Stimulated activated CD4-positive, alpha-beta T cell treated with anti-CD3 and anti-CD28 coated beads, Interleukin-1b, Interleukin-23, amount 100 ng/mL, for 4 hours (primary cell): ENCODE measurements at places on chromosomes 4 and X.

DNA sequence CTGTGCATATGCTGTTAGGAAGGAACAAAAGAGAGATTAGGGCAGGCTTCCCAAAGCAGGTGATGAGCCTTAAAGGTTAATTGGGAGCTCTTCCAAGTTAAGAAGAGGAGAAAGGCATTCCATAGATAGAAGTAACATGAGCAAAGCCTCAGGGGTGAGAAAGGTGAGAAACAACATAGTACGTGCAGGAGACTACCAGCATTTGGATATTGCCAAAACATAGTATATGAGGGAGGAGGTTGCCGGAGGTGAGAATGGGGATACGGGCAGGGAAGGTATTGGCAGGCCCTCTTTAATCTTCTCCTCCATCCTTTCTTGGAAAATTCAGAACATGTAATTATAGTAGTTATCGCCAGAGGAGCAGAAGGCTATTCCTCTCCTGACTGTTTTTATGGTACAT, 96.1 kb upstream of the MBNL3 start:
- no peak for DNase-seq

DNA sequence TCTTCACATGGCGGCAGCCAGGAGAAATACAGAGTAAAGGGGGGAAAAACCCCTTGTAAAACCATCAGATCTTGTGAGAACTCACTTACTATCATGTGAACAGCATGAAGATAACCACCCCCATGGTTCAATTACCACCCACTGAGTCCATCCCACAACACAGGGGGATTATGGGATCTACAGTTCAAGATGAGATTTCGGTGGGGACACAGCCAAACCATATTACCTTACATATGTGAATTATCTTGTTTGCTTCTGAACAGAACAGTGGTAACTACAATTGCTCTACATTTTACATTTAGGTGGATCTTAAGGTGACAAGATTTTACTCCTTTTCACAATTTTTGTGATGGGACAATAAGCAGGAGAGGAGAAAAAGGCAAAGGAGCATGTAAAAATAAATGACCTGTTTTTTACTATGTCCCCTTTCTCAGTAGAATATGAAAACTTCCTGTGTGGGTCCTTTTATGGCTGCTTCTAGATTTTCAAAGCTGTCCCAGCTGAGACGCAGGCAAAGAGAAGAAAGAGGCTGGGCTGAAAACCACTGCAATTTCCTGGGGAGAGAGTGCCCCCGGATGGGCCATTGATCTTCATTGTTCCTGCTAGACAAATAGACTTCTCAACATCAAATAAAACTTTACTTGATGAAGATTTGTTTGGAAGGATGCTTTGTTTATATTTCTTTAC, 45.9 kb upstream of the PGM2 start:
- DNase-seq, result no peak

DNA sequence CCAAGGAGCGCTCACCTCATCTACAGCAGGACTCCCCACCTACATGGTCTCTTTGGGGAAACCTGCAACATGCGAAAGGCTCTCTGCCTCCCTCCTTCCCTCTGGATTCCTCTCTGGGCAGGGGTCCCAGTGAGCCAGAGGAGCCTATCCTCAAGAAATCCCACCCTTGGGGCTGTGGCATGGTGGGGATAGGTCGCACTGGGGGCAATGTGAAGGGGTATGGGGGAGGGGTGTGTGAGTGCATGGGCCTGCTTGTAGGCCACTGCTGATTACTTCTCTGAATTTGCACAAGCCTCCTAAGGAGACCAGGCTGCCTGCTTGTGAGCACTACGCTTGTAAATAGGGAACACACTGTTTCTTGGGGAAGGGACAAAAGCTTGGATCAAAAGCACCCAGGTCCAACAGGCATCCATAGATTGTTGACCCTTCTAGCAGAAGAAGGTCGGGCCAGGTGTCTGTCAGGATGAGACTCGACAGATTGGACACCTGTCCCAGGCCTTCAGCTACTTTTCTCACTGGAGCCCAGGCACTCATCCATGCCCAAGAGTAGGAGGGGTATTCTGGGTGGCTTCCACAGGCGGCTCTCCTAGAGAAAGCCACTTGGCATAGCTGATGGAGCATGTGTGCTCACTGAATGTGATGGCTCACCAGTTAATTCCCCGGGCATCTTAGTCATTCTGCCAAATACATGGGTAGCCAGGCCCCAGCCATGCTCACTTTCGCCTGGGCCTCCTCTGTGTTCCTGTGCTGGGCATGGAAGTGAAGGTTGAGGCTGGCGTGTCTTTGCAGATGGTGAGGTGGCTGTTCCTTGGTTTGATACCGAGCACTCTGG, 75.0 kb downstream of the NBDY start:
- DNase-seq, result no peak

DNA sequence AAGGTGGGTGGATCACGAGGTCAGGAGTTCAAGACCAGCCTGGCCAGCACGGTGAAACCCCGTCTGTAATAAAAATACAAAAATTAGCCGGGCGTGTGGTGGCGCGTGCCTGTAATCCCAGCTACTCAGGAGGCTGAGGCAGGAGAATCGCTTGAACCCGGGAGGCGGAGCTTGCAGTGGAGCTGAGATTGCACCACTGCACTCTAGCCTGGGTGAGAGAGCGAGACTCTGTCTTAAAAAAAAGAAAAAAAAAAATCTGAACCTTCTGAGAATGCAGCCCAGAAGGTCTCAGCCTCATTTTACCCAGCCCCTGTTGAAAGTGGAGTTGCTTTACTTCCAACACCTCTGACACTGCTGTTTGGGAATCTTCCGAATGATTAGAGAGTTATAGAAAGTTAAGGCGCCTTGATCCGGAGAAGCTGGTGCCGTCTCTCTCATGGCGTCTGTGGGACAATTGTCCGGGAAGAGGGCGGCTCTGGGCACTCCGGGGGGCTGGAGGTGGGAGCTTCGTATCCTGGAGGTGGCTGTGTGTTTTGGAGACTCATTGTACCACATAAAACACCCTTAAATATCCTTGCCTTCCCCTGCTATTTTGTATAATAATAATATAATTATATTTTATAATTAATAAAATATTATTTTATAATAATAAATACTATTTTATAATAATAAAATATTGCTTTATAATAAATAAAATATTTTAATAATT, 92.7 kb upstream of the PPP2R3B start:
- no peak for DNase-seq

DNA sequence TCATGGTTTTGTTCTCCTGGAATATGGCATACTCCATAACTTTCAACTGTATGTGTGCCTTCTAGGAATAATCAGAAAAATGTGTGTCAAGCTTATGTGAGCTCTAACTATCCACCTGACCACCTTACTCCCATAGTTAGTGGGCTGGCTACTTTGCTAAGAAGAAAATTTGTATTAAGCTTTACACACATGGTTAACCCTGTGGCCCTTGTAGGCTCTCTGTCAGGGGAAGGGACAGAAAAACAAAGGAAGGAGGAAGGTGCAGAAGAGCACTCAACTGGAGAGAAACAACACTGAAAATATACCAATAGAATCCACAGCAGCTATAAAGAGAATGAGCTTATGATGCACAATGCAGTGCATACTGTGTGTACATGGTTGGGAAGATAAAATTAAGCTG, 84.6 kb downstream of the PPP3CA start:
- no peak for DNase-seq

- no peak for DNase-seq
Observed at GRCh38 chrX:139290310-139290709, 240.2 kb upstream of the F9 start.

- peak; percentile 26 for DNase-seq
Observed at GRCh38 chr4:1512738-1513660, 106.8 kb upstream of the NKX1-1 start.

DNA sequence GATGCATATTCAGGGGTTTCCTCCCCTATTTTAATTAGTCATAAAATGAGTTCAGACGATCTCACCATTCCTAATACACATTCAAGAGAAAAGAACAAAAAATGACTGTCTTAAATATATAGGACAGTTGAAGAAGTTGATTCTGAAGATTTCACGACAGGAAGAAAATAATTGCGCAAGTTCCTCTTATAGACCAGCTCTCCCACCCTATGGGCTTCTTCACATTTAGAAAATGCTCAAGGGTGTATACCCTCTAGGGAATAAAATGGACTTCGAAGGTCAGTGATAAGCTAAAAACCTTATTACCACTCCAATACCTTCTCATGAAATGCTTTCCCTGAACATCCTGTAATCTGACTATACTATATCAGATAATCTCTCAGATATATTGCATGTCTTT, 149.2 kb upstream of the TEX13C start:
- DNase-seq, result no peak

- no peak for DNase-seq
Observed at GRCh38 chr4:149511558-149512298, 303.9 kb downstream of the IQCM start.

- DNase-seq, result no peak
Observed at GRCh38 chr4:152310257-152310656, 225.6 kb downstream of the FBXW7 start.

GRCh38 chr4:25171201-25171865, 11.1 kb upstream of the SEPSECS start:
- DNase-seq, result no peak

DNA sequence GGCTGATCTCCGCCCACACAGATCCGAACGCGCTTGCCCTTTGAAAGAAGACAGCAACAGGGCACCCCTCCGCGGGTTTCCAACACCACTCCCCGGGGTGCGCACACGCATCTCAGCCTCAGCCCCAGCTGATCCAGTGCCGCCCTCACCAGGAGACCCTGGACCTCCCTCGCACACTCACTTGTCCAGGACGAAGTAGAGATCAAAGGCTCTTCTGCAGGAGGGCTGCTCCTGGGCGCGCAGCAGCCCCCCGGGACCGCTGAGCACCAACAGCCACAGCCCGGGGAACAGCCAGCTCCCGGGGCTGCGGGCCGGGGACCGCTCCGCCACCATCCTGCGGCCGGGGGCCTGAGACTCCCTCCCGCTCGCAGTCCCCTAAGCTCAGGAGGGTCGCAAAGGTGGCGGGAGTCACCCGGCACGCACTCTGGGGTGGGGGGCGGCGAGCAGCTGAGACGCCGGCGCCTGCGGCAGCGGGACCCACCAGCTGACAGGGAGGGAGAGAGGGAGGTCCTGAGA, 743 bp downstream of the ANTXR2 start:
- peak; percentile 52 for DNase-seq

GRCh38 chr4:165335163-165335703, 7.8 kb downstream of the MSMO1 start:
- DNase-seq, result no peak

DNA sequence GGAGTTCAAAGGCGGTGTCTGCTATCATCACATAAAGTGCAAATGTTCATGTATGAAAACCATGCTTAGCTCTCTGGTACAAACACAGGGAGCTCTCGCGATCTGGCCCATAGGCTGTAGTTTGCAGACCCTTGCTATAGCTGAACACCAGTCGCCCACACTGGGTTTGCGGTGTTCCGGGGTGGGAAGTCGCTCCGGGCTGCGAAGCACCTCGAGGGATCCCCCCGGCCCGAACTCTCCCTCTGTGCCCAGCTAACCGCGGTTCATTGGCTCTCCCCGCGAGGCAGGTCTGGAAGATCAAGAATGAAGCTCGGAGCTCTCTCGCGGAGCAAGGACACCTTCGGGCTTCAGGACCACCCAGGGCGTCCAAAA, 341 bp upstream of the PRPS2 start:
- no peak for DNase-seq

DNA sequence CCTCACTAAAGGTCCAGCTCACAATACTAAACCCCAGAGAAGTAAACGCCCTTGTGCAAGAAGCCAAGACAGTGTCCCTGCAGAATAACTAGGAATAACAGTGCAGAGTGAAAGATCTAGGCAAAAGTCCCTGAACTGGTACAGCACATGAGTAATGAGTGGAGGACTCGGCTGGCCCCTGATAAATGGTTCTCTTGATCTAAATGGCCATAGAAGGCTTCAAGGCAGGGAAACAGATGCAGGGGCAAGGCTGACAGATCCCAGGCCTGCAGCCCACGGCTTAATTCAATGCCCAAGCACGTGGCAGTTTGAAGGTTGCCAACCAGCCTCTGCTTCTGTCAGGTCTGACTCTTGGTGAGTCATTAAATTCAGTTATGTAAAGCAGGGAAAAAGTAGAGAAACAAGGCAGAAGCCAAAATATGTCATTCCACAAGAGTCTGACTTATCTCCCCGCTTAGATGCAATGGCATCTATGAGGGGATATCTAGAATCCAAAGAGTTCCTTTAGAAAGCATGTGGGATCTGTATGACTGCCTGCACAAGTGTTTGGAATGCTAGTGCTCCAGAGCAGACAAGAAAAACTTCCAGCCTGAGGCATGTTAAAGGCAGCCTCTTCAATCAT, 121.3 kb downstream of the PRDM5 start:
- no peak for DNase-seq

DNA sequence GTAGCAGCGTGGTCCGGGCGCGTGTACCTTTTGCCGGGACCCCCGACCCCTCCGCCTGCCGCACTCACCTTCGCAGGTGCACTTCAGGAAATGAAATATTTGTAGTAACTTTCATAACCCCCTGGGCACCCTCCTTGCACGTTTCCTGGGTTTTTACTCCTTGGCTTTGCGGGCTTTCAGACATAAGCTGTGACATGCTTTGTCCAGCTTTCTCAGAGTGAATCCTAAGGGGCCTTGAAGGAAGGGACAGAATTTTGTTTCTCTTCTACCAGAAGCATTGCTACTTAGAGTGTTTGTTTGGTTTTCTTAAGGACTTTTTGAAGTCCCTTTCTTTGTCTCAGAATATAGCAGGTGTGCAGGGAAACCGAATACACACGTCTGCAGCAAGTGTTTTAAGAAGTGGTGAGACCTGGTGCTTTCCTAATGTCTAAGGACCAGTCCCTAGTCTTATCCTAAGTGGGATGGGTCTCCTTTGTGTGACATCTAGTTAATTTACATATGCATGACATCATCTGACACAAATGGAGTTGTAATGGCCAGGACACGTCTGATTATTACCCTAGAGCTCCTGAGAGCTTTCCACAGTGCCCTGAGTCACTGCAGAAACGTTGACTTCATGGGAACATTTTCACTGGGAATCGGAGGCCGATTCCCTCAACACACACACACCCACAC, 1.3 kb downstream of the FAM149A start:
- DNase-seq, result no peak

DNA sequence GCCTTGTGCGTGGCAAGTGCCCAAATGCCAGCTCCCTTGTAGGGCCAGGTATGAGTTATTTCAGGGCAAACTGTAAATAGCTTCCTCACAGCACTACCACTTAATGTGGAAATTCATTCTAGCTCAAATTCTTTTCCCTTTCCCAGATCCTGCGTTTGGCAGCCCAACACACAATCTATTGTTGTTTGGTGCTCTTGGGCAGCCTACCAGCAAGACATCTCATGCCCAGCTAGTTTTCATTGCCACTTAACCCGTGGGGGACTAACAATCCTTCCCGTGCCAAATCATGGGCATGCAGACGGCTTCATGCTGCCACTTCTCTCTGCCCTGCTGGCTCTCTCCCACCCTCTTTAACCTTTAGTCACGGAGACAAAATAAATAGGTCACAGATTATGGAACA, 454.2 kb downstream of the GRIA2 start:
- no peak for DNase-seq

DNA sequence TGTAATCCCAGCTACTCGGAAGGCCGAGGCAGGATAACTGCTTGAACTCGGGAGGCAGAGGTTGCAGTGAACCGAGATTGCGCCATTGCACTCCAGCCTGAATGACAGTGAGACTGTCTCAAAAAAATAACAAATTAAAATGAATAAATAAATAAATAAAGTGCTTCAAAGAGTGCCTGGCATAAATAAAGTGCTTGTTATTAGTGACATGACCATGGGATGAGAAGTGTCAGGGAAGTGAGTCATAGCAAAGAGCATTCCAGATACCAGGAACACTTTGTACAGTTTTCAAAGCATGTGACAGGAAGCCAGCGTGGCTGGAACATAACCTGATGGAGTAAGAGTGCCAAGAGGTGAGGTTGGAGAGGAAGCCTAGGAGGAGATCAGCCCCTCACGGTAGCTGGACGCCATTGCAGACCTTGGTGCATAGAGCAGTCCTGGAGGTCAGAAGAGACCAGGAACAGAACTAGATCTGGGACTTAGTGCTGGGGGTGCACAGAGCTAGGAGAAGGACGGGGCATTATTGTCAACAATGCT, 6.0 kb upstream of the WDR13 start:
- DNase-seq, result no peak
